Naive thymus-derived CD8-positive, alpha-beta T cell (primary cell): ENCODE measurements at places on chromosomes 3 and 15. TPM values are rescaled to one million over a fixed set of nuclear protein-coding genes. Genes with fewer than 3 reads are reported as not detected.

KCNMB3 gene
- 0.19 TPM for polyA plus RNA-seq

ITIH4 gene
- polyA plus RNA-seq, result 0.05 TPM

GOLGA8B gene
- polyA plus RNA-seq, result 4.3 TPM

EFCC1 gene
- polyA plus RNA-seq, result 0.21 TPM

TNIK gene
- 16.1 TPM for polyA plus RNA-seq

SEMA5B gene
- polyA plus RNA-seq, result not detected

ERC2 gene
- polyA plus RNA-seq, result 0.29 TPM

TTC21A gene
- polyA plus RNA-seq, result 0.57 TPM

SH2D7 gene
- polyA plus RNA-seq, result not detected

TM6SF1 gene
- polyA plus RNA-seq, result 0.68 TPM

TYRO3 gene
- not detected for polyA plus RNA-seq

PLSCR5 gene
- not detected for polyA plus RNA-seq

GABRB3 gene
- polyA plus RNA-seq, result not detected

TMEM45A gene
- not detected for polyA plus RNA-seq

MAN2A2 gene
- polyA plus RNA-seq, result 3.1 TPM

SUSD5 gene
- polyA plus RNA-seq, result not detected

CPEB1 gene
- polyA plus RNA-seq, result 2.7 TPM

EFL1 gene
- polyA plus RNA-seq, result 10.5 TPM

MST1 gene
- 0.29 TPM for polyA plus RNA-seq

VGLL3 gene
- polyA plus RNA-seq, result not detected

ABHD17C gene
- 2.4 TPM for polyA plus RNA-seq

CLRN1 gene
- polyA plus RNA-seq, result not detected

SLC51B gene
- not detected for polyA plus RNA-seq

GOLGA8S gene
- not detected for polyA plus RNA-seq

LRRC49 gene
- not detected for polyA plus RNA-seq

SGO1 gene
- 0.76 TPM for polyA plus RNA-seq

TMEM108 gene
- polyA plus RNA-seq, result not detected

CGNL1 gene
- polyA plus RNA-seq, result not detected

ANKUB1 gene
- polyA plus RNA-seq, result not detected

MORC1 gene
- not detected for polyA plus RNA-seq

CPN2 gene
- not detected for polyA plus RNA-seq

SLC28A2 gene
- polyA plus RNA-seq, result not detected

RBM6 gene
- polyA plus RNA-seq, result 31.7 TPM

TEX9 gene
- polyA plus RNA-seq, result 0.16 TPM

ACAN gene
- 0.05 TPM for polyA plus RNA-seq

THRB gene
- polyA plus RNA-seq, result not detected

LIPC gene
- polyA plus RNA-seq, result 2.9 TPM

HGD gene
- not detected for polyA plus RNA-seq
